ENCODE measurements at places on chromosomes 16 and 17.

GRCh38 chr17:82278308-82278707, 4.8 kb upstream of the CSNK1D start:
- no peak for DNase-seq

- peak; percentile 22 for DNase-seq
Measured at GRCh38 chr17:4998027-4998731, 429 bp downstream of the KIF1C start.

DNA sequence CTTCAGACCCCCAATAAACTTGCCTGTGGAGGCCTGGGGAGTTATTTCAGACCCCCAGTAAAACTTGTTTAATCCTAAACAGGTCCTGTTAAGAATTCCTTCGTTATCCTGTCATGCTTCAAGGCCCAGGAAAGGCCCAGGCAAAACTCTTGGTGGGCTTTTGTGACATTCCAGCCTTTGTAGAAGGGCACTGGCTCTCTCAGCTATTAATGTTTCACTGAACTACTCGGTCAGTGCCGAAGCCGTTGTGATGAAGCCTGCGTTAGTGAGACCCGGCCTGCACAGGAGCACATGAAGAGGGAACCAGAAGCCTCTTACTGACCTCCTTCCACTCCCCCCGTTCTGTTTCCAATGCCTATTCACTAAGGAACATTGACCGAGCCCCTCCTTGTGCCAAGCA, 47.4 kb upstream of the PLCG2 start:
- no peak for DNase-seq

DNA sequence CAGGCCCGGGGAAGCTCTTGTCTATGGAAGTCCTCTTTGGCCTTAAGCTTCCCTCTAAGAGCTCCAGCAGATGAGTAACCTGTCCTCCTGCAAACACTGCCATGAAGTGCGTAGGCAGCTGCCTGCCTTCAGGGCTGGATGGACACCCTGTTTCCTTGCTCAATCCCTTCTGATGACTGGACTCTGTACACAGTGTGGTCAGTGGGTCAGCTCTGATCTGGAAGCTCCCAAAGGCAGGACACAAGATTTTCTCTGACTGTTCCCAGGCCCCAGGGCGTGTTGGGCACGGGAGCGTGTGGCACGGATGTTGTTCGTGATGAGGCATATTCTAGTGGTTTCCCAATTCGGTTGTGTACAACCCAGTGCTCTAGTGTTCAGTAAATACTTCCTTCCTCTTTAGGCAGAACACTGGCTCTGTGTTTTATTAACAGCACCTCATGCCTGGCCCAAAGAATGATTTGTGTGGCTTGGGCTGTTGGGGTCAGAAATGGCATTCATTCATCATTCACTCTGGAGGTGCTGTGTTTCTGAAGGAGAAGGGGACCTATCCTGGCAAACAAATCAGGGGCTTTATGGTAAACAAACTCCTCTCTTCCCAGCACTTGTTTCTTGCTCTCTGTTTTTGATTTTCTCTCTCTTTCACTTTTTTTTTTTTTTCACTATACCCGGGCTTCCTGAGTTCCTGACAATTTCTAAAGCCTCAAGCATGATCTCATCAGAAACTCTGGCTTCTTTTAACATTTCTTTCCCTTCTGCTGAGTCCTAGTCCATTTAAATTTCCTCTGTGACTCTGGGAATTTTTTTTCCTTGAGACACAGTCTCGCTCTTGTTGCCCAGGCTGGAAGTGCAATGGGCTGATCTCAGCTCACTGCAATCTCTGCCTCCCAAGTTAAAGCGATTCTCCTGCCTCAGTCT, 12.0 kb upstream of the RNF157 start:
- DNase-seq: no peak

DNA sequence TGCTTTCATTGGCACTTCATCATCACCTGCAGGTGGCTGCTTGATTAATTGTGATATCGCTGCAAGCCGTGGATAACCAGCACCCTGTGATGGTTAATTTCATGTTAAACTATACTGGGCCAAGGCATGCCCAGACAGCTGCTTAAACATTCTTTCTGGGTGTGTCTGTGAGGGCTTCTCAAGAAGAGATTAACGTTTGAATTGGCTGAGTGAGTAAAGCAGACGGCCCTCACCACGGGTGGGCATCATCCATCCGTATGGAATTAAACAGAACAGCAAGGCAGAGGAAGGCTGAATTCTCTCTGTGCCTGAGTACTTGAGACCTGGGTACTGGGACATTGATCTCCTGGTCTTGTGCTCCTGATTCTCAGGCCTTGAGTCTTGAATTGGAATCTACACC, 7.1 kb upstream of the ZNF213 start:
- no peak for DNase-seq

GRCh38 chr16:17251496-17251895, 219.3 kb downstream of the XYLT1 start:
- no peak for DNase-seq

DNA sequence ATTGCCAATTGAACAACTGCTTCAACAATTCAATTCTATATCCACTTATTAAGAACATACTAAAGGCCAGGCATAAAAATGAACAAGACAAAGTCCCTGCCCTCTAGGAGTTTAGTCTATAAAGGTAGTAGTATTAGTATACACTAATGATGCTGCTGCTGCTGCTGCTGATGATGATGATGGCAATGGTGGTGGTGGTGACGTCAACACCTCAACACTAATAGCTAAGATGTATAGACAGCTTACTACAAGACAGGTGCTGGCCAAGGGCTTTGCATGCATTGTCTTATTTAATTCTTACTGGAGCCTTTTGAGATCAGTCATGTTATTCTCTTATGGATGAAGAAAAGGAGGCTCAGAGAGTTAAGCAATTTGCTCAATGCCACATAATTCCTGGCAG, 164.4 kb upstream of the ASIC2 start:
- DNase-seq: no peak

Measured in NT2/D1 (cell line).